Astrocyte of the cerebellum (primary cell): ENCODE measurements at places on chromosomes 7 and 10.

DNA sequence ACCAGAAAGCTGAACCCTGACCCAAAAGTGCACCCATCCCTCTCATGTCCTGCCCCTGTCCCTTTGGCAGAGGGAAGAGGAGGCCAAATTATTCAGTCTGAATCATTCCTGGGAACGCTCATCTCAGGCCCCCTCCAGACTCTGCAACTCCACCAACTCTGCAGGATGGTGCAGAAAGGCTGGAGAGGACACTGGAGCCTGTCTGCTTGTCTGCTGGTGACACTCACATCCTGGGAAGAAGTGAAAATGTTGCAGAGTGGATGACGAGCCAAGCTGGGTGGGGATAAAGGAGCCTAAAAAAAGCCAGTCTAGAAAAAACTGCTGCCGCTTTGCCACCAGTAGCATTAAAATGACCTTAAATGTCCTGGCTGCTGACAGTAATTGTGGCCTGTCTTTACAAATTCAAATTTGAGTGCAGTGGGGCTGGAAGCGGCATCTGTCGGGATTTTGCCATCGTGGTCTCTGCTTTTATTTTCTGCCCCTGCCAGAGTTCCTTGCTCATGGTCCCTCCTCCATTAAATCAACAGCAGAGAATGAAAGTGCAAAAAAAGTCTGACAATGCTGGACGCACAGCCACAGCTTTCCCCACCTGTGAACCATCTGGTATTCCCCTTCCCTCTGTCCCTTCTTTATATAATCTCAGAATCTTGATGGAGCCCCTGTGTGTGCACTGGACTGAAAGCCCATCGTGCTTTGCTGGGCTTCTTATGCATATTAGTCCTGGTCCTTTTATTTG, 63.9 kb downstream of the STK17A start:
- DNase-seq: no peak

DNA sequence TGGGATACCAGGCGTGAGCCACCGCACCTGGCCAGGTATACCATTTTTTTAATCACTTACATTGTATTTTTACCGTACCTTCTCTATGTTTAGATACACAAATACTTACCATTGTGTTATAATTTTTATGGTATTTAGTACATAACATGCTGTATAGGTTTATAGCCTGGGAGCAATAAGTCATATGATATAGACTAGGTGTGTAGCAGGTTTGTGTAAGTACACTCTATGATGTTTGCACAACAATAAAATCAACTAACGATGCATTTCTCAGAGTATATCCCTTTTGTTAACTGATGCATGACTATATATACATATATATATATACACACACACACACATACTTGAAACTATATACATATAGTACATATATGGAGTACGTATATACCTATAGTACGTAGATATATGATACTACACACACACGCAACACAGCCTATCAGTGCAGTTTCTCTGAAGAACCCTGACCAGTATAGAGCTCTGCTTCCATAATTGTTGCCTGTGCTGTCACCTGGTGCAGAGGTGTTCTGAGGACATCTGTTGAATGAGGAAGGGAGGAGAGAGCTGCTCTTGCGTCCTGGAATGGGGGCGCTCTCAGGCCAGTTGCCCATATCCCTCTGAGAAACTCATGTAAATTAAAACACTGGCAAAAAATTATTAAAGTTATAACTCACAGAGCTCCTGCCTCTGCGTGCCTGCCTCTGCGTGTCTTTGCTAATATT, 315.3 kb downstream of the FGFR2 start:
- no peak for DNase-seq

DNA sequence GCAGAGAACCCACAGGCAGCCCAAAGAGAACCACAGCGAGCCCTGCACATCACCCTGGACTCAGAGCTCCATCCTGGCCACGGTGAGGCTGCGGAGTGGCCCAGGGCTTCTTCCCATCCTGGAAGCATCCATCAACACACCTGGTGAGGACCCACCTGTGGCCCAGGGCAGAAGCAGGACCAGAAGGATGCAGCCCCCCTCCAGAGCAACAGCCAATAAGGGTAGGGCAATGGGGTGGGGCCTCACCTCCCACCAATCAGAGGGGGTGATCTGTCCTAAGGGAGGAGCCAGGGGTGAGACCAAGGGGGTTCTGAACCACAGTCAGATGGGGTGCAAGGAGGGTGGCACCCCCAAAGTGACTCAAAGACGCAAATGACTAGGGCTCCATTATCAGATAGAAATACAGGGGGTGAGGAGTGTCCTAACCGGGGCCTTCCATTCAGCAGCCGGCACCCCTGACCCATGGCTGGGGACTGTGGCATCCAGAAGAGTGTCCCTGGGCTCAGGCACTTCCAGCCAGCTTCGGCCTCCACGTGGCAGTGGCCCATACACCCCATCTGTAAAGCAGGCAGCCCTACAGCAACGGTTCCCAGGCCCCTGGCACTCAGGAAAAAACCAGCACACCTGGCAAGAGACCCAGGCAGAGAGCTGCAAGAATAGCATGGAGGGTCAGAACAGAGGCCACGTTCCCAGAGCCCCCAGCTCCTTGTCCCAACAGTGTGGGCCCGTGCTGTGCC, 36.9 kb downstream of the STK32C start:
- no peak for DNase-seq

DNA sequence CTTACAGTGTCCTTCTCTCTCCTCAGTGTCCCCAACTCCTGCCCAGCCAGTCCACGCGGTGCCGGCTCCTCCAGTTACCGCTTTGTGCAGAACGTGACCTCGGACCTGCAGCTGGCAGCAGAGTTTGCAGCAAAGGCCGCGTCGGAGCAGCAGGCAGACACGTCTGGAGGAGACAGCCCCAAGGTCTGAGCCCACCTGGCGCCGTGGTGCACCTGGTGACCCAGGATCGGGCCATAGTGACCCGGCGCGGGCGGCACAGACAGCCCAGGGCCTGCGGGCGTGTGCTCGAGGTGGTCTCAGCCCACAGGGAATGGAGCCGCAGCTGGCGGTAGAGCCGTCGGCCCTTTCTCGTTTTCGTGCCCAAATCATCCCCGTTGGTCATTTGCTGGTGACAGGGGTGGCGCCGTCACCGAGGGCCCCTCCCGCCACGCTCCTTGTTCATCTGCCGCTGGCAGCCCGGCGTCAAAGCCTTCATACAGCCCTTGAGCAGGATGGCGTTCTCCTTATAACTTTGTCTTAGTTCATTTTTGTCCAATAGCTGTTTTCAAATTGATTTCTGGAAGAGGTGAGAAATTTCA, 20.9 kb upstream of the AP5Z1 start:
- no peak for DNase-seq

DNA sequence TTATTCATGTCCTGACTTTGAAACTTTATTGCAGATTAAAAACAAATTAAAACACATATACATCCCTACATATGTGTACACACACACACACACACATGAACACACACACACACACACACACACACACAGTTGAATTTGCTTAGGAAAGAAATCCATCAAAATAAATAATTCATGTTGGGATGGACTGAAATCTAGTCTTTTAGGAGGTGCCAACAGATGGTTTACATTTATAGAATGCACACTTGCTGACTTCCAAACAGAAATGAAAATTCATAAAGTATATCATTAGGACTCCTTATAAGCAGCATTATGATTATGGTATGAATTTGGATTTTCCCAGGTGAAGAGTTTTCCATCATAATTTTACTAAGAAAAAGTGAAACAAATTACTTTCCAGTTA, 270.5 kb upstream of the ETV1 start:
- DNase-seq: no peak

DNA sequence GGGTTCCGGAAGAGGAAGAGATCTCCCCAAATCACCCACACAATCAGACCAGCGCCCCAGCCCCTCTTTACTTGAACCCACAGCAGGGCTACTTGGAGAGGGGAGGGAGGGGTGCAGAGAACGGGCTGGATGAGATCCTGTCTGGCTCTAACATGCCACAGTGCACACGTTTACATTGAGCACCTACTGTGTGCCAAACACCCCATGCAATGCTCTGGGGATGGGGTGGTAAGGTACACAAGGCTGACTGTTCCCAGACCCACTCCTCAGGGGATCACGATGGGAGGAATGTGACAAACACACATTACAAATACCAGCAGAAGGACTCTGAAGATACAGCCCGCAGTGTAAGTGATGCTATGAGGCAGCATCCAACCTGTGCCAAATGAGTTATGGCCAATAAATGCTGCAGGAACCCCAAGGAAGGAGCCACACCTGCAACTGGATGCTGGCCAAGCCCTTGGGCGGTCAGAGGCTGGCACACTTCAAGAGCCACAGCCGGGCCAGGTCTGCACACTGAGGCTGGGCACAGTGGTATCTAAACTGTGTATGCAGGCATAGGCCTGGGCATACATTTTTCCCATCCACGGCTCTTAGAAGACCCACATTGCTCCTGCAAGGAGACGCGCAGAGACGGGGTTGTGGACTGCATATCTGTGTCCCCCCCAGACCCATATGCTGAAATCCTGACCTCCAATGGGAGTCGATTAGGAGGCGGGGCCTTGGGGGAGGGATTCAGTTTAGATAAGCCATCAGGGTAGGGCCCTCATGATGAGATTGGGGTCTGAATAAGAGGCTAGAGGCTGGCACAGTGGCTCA, 6.4 kb downstream of the SPOCK2 start:
- no peak for DNase-seq

GRCh38 chr10:29078919-29079318, 210.0 kb upstream of the LYZL1 start:
- DNase-seq: no peak

- DNase-seq: no peak
These were observed 81.3 kb downstream of the CDK6 start for GRCh38 chr7:92754919-92755581.

GRCh38 chr7:75757860-75758259, 14.2 kb downstream of the CCL26 start:
- DNase-seq: no peak

DNA sequence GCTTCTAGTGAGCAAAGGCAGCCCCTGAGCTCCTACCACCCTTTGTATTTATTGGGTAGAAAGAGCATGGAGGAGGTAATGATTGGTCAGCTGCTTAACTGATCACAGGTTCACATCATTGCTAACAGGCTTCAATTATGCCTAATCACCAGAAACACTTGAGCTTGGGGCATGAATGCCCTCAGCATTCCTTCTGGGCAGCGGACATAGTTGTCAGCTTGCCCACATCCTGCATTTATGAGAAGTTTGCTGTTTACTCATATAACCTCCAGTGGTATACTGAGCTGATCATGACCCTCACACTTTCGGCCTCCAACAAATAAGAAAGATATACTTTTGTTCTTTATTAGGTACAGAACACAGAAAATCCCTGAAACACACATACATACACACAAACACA, 140.3 kb upstream of the ODAD2 start:
- DNase-seq: no peak

- no peak for DNase-seq
These were observed 51.2 kb downstream of the SRPK2 start for GRCh38 chr7:105337529-105337928.

GRCh38 chr10:99370993-99371392, 41.8 kb downstream of the CNNM1 start:
- DNase-seq: no peak

DNA sequence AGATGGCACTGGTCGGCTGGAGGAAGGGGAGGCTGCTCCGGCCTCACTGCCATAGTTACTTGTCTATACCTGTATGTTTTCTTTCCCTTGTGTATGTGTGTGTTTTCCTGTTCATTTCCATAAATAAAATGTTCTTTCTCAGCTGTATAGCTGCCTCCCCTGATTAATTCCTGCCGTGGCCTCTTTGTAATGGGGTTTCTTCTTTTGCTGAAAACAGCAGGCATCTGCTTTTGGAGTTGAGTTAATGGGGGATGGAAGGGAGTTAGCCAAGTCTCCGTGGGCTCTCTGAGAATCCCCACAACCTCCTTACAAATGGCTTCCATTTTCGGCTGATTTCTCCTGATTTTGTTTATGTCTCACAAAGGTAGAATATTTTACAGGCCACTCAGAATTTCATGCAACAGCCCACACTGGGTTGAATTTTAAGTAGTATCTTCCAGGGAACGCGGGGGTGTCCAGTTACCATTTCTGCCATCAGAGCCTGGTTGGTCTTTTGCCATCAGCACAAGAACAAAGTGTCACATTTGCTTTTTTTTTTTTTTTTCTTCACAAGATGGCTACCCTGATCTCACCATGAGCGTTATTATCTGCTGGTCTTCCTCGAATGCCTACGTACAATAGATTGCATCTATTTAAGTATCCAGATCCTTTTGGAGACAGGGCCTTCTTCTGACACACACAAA, 88.1 kb upstream of the NRP1 start:
- no peak for DNase-seq

DNA sequence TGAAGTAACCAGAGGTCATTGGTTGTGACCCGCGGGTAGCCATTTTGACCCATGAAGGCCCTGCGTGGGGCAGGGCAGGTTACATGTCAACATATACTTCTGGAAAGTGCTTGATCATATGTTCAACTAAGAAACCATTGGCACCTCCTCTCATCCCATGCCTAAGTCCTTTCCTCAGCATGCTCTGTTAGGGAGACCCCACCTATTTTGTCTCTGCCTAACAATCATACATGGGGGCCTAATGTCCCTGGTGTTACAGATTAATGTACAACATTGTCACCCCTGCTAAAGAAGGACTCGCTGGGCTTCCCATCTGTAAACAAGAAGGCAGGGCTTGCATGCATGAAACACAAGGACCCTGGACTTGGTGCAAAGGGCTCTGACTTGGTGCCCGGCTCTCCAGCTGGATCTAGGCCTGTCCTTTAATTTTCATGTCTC, 133.7 kb upstream of the TNS3 start:
- no peak for DNase-seq

GRCh38 chr10:73262105-73262730, 9.8 kb upstream of the MRPS16 start:
- DNase-seq: peak; percentile 11
